ENCODE measurements at places on chromosomes 7 and 10. TPM values are rescaled to one million over a fixed set of nuclear protein-coding genes. Genes with fewer than 3 reads are reported as not detected.

GRCh38 chr7:114988755-114989375, 67.0 kb downstream of the MDFIC start:
- peaks cover 15% of the 10 kb centered on the region for H3K4me1 ChIP-seq
- no peaks in the 10 kb centered on the region for H3K36me3 ChIP-seq
- H3K4me3 ChIP-seq: no peak overlapping the region
- DNase-seq: peak; percentile 80
- peak overlapping the region; percentile 8 for H3K27ac ChIP-seq

GRCh38 chr7:600149-601035, 80.7 kb upstream of the PDGFA start:
- no peak for DNase-seq
- no peak overlapping the region for H3K4me3 ChIP-seq

- no peaks in the 10 kb centered on the region for H3K27me3 ChIP-seq
- H3K36me3 ChIP-seq: peaks cover 5% of the 10 kb centered on the region
- H3K4me1 ChIP-seq: peaks cover 6% of the 10 kb centered on the region
- no peak overlapping the region for H3K4me3 ChIP-seq
- DNase-seq: no peak
Observed at GRCh38 chr7:105452085-105452484, 63.4 kb upstream of the SRPK2 start.

DNA sequence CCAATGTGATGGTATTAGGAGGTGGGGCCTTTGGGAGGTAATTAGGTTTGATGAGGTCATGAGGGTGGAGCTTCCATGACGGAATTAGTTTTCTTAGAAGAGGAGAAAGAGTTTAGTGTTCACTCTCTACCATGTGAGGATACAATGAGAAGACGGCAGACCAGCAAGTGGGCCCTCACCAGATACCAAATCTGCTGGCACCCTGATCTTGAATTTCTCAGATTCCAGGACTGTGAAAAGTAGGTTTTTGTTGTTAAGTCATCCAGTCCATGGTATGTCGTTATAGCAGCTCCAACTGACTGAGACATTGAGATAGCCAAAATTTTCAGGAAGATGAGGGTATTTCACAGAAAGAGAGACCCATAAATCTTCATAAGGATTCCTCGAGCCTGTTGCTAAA, 3.6 kb upstream of the TMEM196 start:
- H3K27ac ChIP-seq: no peak overlapping the region
- H3K4me1 ChIP-seq: peaks cover 13% of the 10 kb centered on the region
- no peak for DNase-seq
- H3K36me3 ChIP-seq: no peaks in the 10 kb centered on the region
- no peak overlapping the region for H3K4me3 ChIP-seq

DNA sequence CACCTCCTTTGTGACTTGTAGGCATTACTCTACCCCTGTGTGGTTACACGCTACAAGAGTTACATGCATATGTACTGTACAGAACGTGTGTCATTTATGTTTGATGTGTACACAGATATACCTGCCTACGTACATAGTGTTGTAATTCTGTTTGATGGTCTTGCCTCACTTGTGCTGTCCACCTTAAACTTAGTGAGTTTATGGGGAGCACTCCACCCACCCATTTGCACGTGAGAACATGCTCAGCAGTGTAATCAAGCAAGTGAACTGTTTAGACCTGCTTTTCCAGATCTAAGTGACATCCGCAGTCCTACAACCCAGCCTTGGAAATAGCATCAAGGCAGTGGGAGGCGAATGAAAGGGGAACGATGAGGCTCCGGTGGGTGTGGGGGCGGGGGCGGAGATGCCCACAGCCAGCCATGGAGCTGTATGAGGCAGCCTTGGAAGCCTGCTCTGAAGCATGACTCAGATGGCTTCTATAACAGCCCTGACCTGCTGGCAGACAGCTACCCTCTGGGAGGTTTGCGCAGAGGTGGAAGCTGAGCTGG, 52.1 kb downstream of the SUFU start:
- no peak overlapping the region for H3K27ac ChIP-seq
- no peaks in the 10 kb centered on the region for H3K27me3 ChIP-seq
- H3K4me1 ChIP-seq: peaks cover 14% of the 10 kb centered on the region
- peak; percentile 80 for DNase-seq

DNA sequence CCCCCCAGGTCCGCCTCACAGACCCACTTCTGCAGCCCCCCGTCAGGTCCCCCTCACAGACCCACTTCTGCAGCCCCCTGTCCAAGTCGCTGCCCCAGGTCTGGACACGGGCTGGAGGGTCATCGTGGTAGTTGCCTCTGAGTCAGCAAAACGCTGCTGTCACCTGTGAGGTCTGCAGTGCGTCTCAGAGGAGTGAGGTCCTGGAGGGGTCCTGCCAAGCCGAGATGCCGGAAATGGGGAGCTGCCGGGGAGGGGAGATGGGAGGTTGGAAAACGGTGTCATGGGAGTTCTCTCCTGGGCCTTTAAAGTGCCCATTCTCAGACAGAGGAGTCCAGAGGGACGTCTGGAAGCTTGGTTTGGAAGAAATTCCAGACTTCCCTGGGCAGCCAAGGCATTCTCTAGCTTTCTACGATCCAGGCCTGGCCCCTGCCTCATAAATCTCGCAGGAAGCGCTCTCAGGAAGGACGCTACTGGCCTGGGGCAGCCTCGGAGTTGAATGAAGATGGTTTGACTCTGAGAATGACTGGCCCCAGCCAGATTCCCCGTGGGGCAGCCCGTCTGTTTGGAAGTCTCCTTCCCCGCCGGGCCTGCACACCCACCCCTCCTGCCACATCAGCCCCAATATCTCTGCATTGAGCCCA, 38.7 kb downstream of the CALML3 start:
- no peak for DNase-seq
- H3K36me3 ChIP-seq: no peaks in the 10 kb centered on the region
- H3K4me1 ChIP-seq: peaks cover 58% of the 10 kb centered on the region
- H3K27ac ChIP-seq: peak overlapping the region; percentile 45
- H3K4me3 ChIP-seq: no peak overlapping the region
- no peaks in the 10 kb centered on the region for H3K27me3 ChIP-seq

DNA sequence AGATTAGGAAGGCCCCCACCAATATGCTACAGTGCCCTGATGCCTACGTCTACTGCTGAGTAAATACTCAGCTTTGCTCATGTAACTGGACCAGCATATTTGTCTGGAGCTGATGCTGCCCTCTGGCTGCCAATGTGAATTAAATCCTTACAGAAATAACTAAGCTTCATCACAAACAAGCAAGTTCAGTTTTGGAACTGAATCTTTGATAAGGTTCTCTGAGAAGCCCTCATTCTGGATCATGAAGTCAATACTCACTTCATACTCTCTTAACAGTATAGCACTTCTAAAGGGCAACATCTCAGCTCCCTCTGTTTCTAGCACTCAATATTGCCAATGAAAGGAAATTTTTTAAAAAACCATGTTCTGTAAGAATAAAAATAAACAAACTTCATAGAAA, 246.7 kb downstream of the ETV1 start:
- no peak overlapping the region for H3K27ac ChIP-seq
- H3K4me1 ChIP-seq: peaks cover 16% of the 10 kb centered on the region
- no peaks in the 10 kb centered on the region for H3K36me3 ChIP-seq
- H3K27me3 ChIP-seq: no peaks in the 10 kb centered on the region

- no peaks in the 10 kb centered on the region for H3K27me3 ChIP-seq
- DNase-seq: no peak
- no peak overlapping the region for H3K4me3 ChIP-seq
- H3K4me1 ChIP-seq: no peaks in the 10 kb centered on the region
- H3K27ac ChIP-seq: no peak overlapping the region
- H3K36me3 ChIP-seq: no peaks in the 10 kb centered on the region
Observed at GRCh38 chr10:119241066-119241465, 33.7 kb downstream of the GRK5 start.

- no peak for DNase-seq
- H3K4me3 ChIP-seq: no peak overlapping the region
- peaks cover 12% of the 10 kb centered on the region for H3K36me3 ChIP-seq
- no peaks in the 10 kb centered on the region for H3K27me3 ChIP-seq
Observed at GRCh38 chr10:28561531-28561930, 28.6 kb downstream of the WAC start.

- no peak overlapping the region for H3K4me3 ChIP-seq
- H3K27me3 ChIP-seq: no peaks in the 10 kb centered on the region
- DNase-seq: no peak
- no peaks in the 10 kb centered on the region for H3K4me1 ChIP-seq
Observed at GRCh38 chr10:9023206-9023605, 968.7 kb downstream of the GATA3 start.

DNA sequence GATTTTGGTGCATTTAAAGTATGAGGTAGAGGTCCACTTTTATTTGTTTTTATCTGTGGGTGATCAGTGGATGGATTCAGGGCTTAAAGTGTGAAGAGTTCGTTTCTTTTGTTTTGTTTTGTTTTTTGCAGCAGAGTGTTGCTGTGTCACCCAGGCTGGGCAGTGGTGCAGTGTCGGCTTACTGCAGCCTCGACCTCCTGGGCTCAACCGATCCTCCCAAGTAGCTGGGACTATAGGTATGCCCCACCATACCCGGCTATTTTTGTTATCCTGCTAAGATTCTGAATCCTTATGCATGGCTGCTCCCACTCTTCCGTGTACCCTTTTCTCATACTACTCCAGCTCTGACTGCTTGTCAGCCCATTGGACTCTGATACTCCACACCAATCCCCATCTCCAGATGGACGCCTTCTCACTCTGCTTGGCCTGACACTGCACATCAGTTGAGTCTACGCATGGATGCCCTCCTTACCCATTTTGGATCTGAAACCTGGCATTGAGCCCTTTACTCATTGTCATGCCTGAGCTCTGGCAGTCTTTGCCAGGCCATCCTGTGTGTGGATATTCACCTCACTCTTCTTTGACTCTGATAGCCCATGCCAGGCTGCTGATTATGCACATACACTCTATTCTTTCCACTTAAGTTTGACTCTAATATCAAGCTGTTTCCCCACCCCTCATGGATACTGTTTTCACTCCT, 119.5 kb downstream of the CCSER2 start:
- no peaks in the 10 kb centered on the region for H3K4me1 ChIP-seq
- H3K27ac ChIP-seq: no peak overlapping the region
- H3K4me3 ChIP-seq: no peak overlapping the region
- no peak for DNase-seq
- no peaks in the 10 kb centered on the region for H3K27me3 ChIP-seq

GRCh38 chr10:5291501-5292195, 73.1 kb upstream of the UCN3 start:
- H3K4me3 ChIP-seq: no peak overlapping the region
- H3K27ac ChIP-seq: no peak overlapping the region
- no peaks in the 10 kb centered on the region for H3K36me3 ChIP-seq
- peak; percentile 60 for DNase-seq
- H3K27me3 ChIP-seq: no peaks in the 10 kb centered on the region

- H3K4me3 ChIP-seq: no peak overlapping the region
- H3K27ac ChIP-seq: no peak overlapping the region
- H3K4me1 ChIP-seq: peaks cover 12% of the 10 kb centered on the region
- DNase-seq: no peak
Observed at GRCh38 chr10:93745408-93746065, 12.2 kb upstream of the LGI1 start.

DNA sequence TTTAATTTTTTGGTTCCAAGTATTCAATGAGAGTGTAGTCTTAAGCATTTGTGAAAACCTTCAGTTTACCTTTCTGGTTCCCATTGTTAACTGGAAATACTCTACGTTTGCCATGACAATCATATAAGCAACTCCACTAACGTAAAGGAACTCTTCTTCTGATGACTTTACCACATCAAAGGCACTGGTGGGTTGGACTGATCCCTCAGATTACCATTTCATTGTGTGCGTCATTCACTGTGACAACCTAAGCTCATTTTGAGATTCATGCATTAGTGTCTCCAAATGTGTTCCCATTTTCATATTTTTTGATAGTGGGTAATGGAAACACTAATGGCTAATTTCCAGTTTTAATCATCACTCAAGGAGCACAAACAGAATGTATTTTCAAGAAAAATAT, 119.9 kb upstream of the COL1A2 start:
- H3K4me3 ChIP-seq: no peak overlapping the region
- no peak for DNase-seq
- no peaks in the 10 kb centered on the region for H3K36me3 ChIP-seq
- no peaks in the 10 kb centered on the region for H3K27me3 ChIP-seq

- peak overlapping the region; percentile 5 for H3K27ac ChIP-seq
- no peaks in the 10 kb centered on the region for H3K36me3 ChIP-seq
- no peaks in the 10 kb centered on the region for H3K27me3 ChIP-seq
- peak; percentile 27 for DNase-seq
Observed at GRCh38 chr7:138890499-138891445, 90.4 kb downstream of the KIAA1549 start.

DNA sequence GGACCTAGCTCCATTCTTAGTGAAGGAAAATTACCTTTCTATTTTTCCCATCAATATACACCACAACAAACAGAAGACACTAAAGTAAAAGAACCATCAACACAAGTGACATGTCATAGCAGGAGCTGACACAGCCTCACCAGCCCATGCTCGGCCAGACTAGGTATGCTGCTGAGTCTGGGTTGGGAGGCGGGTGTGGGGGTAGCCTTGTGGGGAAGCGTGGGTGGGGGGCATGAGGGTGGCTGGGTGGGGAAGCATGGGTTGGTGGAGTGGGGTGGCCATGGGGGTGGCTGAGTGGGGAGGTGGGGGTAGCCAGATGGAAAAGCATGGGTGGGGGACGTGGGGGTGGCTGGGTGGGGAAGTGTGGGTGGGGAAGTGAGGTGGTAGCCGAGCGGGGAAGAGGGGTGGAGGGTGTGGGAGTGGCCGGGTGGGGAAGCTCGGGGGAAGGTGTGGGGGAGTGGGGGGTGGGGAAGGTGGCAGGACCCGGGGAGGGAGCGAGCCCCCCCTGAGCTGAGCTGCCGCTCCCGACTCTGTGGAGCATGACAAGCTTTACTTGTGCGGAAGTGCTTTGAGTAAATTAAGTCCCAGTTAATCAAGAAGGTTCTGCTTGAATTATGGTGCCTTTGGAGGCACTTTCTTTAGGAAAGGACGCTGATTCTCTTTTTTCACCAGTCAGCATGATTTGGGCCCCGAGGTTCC, 294.6 kb upstream of the ZNF32 start:
- no peaks in the 10 kb centered on the region for H3K27me3 ChIP-seq
- no peak overlapping the region for H3K4me3 ChIP-seq

DNA sequence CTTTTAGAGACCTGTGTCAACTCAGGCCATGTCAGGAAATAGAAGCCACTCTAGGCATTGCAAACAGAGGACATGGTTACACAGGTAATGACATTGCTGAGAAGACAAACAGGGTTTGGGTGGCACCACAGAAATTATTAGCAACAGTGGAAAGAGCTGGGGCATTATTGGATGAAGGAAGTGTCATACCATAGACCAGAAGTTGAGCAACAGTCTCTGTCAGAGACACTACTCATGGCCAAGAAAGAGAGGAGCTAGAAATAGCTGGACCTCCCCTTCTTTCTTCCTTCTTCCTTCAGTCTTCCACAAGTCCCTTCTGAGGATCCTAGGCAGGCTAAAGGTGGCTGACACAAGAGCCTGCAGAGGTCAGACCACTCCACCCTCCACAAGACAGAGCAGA, 4.2 kb upstream of the LIPA start:
- DNase-seq: no peak
- H3K4me3 ChIP-seq: no peak overlapping the region
- H3K27ac ChIP-seq: no peak overlapping the region
- H3K4me1 ChIP-seq: peaks cover 3% of the 10 kb centered on the region
- peaks cover 7% of the 10 kb centered on the region for H3K27me3 ChIP-seq

Gene AKR1D1
- total RNA-seq: not detected

Gene VPS37D
- 3.6 TPM for total RNA-seq

Gene DNAJC30
- total RNA-seq: 11.0 TPM

Gene WDR86
- total RNA-seq: 2.5 TPM

Gene OR2A5
- not detected for total RNA-seq

Gene COBL
- total RNA-seq: 3.6 TPM

Measured in astrocyte (in vitro differentiated cells and primary cell).